Activated CD4-positive, alpha-beta T cell treated with anti-CD3 and anti-CD28 coated beads, Interleukin-2, amount 10 ng/mL, durations not matched to agents 7 days and 5 days (primary cell): ENCODE measurements at places on chromosomes 4 and X. TPM values are rescaled to one million over a fixed set of nuclear protein-coding genes. Genes with fewer than 3 reads are reported as not detected.

RPS3A gene
- total RNA-seq, result 1,755 TPM

SYP gene
- 2.5 TPM for total RNA-seq

KLHL13 gene
- 0.27 TPM for total RNA-seq

GPR82 gene
- total RNA-seq, result not detected

USP17L17 gene
- total RNA-seq, result not detected

OTC gene
- total RNA-seq, result not detected

CDX4 gene
- not detected for total RNA-seq

NAT8L gene
- 0.07 TPM for total RNA-seq

- DNase-seq, result no peak
- H3K27ac ChIP-seq, result no peak overlapping the region
- no peak overlapping the region for H3K4me3 ChIP-seq
- peaks cover 3% of the 10 kb centered on the region for H3K4me1 ChIP-seq
These were observed 58.9 kb upstream of the NXF3 start for GRCh38 chrX:103151799-103152198.

DNA sequence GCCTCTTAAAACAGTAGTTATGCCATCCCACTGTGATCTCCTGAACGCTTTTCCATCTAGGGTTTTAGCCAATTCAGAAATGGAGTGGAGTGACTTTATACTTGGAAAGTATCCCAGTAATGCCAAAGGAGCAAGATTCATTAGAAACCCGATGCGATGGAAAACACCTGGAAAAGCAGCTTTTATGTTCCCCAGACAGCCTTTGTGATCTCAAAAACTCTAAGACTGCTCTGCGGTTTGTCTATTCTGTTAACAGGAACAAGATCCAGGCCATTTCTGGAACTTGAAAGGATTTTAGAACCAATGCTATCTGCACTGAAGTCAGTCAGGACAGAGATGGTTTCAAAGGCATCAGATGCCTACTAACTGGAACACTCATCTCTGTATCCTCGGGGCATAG, 145.1 kb downstream of the APBB2 start:
- no peaks in the 10 kb centered on the region for H3K36me3 ChIP-seq
- no peaks in the 10 kb centered on the region for H3K4me1 ChIP-seq
- peaks cover 3% of the 10 kb centered on the region for H3K27me3 ChIP-seq
- H3K4me3 ChIP-seq, result no peak overlapping the region
- H3K27ac ChIP-seq, result no peak overlapping the region
- DNase-seq, result no peak

DNA sequence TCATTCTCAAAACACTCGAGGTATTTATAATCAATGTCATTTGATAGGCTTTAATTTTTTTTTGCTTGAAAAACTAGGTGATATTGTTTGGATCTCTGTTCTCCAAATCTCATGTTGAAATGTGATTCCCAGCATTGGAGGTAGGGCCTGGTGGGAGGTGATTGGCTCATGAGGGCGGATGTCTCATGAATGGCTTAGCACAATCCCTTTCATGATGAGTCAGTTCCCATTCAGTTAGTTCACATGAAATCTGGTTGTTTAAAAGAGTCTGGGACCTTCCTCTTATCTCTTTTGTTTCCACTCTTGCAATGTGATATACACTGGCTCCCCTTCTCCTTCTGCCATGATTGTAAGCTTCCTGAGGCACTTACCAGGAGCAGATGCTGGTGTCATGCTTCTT, 638.7 kb downstream of the DMD start:
- no peak for DNase-seq
- no peaks in the 10 kb centered on the region for H3K27me3 ChIP-seq
- H3K4me1 ChIP-seq, result no peaks in the 10 kb centered on the region
- H3K4me3 ChIP-seq, result no peak overlapping the region
- no peak overlapping the region for H3K27ac ChIP-seq

DNA sequence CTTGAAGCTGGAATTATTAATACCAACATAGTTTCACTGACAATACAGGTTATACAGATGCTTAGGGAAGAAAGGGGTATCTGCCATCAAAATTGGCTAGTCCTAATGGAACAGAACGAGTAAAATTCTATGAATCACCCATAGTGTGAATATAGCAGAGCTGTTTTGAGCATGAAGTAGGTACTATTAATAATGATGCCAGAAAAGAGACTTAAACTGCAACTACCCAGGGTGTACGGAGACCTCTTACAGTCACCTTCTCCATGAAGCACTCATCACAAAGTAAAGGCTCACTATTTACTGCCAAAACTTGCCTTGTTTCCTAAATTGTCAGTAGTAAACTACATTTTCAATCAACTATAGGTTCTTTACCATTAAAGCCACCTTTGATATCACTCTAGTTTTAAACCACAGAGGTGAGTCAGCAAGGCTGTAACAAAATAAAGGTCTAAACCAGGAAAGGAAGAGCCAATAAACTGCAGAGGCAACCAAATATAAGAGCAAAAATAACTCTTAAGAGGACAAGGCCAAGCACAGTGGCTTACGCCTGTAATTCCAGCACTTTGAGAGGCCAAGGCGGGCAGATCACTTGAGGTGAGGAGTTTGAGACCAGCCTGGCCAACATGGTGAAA, 114.4 kb downstream of the FRYL start:
- H3K27me3 ChIP-seq, result no peaks in the 10 kb centered on the region
- H3K4me1 ChIP-seq, result peaks cover 24% of the 10 kb centered on the region

GRCh38 chrX:112688242-112688641, 8.5 kb upstream of the LHFPL1 start:
- peaks cover 4% of the 10 kb centered on the region for H3K27me3 ChIP-seq
- no peaks in the 10 kb centered on the region for H3K36me3 ChIP-seq
- peaks cover 12% of the 10 kb centered on the region for H3K4me1 ChIP-seq

- no peak overlapping the region for H3K4me3 ChIP-seq
- H3K36me3 ChIP-seq, result no peaks in the 10 kb centered on the region
- peaks cover 8% of the 10 kb centered on the region for H3K4me1 ChIP-seq
- no peaks in the 10 kb centered on the region for H3K27me3 ChIP-seq
- DNase-seq, result no peak
These were observed 47.4 kb upstream of the AGA start for GRCh38 chr4:177489471-177490246.

DNA sequence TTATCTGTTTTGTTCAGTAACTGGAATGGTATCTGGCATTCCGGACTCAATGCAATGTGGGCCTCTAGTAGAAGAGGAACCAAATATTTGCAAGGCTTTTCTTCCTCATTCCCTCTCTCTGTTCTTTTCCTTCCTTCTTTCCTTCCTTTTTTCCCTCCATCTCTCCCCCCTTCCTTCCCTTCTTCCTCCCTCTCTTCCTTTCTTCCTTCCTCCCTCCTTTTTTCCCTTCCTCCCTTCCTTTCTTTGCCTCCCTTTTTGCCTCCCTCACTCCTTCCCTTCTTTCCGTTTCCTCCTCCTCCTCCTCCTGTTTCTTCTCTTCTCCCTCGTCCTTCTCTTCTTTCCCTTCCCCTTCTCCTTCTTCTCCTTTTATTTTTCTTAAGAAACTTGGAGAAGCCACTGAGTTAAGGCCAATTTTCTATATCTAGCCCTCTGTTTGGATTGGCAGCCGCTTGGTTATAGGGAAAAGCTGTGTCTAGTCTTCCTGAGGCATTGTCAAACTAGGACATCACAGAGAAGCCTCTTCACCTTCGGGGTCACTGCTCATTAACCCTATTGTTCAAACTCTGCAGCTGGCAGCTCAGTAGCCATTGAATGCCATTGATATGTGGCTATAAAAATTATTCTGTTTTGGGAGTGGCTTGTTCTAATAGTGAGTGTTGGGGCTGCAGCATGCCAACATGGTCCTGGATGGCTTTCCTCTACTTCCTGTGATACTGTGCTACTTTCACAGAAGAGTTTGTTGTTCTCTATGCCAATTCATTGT, 95.9 kb downstream of the CFAP299 start:
- no peak overlapping the region for H3K27ac ChIP-seq
- H3K36me3 ChIP-seq, result no peaks in the 10 kb centered on the region
- H3K4me1 ChIP-seq, result no peaks in the 10 kb centered on the region
- H3K4me3 ChIP-seq, result no peak overlapping the region

DNA sequence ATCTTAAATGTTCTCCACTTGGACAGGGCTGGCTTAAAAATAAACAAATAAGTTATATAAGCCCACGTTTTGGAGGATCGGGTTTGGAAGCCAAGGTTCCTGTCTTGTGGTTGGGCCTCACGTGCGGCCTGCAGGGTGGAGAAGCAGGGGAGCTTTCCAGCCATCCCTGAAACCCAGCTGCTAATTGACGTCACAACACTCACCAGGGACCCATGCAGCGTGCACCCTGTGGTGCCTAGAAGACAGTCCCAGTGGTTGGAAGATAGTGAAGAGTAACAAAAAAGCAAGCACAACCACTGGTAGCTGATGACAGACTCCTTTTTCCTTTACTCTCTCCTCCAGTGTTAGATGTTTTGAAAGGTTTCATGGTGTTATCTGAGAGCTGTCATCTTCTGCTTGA, 142.0 kb upstream of the RBPJ start:
- no peaks in the 10 kb centered on the region for H3K27me3 ChIP-seq
- no peak overlapping the region for H3K4me3 ChIP-seq
- no peak overlapping the region for H3K27ac ChIP-seq
- peaks cover 2% of the 10 kb centered on the region for H3K36me3 ChIP-seq

DNA sequence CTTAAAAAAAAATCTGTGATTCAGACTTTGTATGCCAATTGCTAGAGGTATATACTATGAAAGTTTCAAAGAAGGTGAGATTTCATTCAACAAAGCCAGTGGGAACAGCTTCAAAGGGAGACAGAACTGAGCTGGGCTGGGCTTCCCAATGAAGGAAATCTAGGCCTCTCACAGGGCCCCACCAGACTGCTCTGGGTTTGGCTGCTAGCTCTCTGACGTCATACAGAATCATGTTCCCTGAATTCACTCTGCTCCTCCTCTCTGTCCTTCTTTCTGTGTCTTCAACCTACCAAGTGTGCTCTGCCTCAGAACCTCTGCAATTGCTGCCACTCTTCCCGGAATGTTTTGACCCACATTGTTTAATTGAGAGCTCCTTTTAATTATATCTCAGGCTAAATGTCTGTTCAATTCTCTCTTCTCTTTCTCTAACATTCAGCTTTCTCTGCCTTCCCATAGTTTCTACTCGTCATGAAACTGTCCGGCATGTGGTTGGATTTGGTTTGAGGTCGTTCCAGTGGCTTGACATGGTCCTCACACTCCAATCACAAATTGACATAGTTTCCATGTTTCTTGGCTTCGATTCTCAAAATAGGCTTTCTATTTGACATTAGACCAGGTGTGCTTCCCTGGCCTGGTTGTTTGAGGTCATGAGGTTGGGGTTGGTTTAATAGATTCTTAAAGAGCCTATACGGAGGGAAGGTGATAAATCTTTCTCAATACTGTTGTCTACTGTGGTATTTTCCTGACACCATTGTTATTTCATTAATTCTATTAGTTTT, 282.1 kb upstream of the EMCN start:
- H3K27ac ChIP-seq, result no peak overlapping the region
- no peak overlapping the region for H3K4me3 ChIP-seq
- H3K4me1 ChIP-seq, result no peaks in the 10 kb centered on the region

GRCh38 chr4:67198727-67199126, 346.6 kb downstream of the CENPC start:
- H3K4me3 ChIP-seq, result no peak overlapping the region
- H3K36me3 ChIP-seq, result no peaks in the 10 kb centered on the region
- no peak overlapping the region for H3K27ac ChIP-seq
- no peaks in the 10 kb centered on the region for H3K27me3 ChIP-seq
- no peak for DNase-seq
- H3K4me1 ChIP-seq, result no peaks in the 10 kb centered on the region

DNA sequence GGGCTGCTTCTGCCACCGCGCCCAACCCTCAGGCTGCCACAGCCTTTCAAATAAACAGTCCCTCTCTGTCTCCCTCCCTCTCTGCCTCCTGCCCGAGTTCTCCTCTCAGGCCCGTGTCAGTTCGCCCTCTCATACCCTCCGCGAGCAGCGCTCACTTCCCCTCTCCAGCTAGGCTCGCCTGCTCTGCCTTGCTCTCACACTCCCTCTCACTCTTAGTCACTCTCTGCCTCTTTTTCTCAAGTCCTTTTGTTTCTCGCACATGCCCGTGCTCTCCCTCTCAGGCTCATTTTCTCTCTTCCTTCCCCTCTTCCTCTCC, 3.2 kb downstream of the EFNB1 start:
- peaks cover 3% of the 10 kb centered on the region for H3K27me3 ChIP-seq
- peaks cover 21% of the 10 kb centered on the region for H3K4me1 ChIP-seq
- no peak overlapping the region for H3K27ac ChIP-seq
- H3K36me3 ChIP-seq, result peaks cover 3% of the 10 kb centered on the region

GRCh38 chrX:116863029-116863428, 400.3 kb upstream of the CT83 start:
- H3K27ac ChIP-seq, result no peak overlapping the region
- H3K4me3 ChIP-seq, result no peak overlapping the region
- no peak for DNase-seq
- no peaks in the 10 kb centered on the region for H3K4me1 ChIP-seq
